WTC11 (cell line): ENCODE measurements at places on chromosomes 1 and 21. TPM values are rescaled to one million over a fixed set of nuclear protein-coding genes. Genes with fewer than 3 reads are reported as not detected.

DNA sequence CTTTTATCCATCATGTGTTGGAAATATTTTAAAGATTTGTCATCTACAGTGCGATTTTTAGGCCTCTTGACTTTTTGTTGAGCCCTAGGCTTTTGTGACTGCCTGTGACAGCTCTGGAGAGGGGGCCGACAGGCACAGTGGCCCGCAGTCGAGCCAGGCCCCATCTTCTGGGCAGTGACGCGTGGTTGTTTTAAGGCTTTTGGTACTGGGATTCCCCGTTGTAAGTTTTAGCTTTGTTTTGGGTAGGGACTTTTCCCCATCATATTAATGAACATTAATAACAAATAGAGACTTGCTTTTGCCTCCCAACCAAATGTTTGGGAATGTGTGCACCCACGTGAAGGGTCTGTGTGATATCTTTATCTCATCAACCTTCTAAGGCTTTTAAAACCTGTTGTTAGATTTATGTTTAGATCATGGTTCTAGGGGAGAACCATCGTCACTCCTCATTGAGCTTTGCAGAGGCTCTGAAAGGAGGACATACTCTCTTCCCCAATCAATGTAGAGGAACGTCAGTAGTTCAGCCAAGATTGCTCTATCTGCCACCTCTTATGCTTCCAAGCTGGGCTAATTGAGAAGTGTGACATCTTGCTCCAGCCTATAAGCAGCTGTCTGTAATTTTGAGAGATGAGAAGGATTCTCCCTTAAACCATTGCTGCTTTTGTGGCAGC, 34.6 kb downstream of the MAPKAPK2 start:
- no peak for DNase-seq

OPRD1 gene
- 2.2 to 3.1 TPM (median 2.5 TPM) in 3 replicates for total RNA-seq

DNA sequence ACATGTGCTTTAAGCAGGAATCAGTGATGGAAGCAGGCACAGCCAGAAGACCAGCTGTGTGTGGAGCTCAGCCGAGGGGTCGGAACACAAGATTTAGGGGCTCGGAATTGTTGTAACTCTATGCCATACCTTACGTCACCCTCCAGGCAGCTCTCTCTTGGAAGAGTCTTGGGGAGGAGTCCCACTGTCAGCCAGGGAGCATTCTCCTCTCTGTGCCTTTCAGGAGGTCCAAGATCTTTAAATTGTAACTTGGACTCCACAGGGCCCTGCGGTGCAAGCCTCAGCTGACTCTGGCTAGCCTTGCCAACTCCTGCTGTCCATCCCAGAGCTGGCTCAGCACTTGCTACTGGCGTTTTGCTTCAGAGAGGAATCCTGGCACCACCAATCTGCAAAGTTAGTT, 26.4 kb upstream of the ROR1 start:
- no peak for DNase-seq

- no peak for DNase-seq
These were observed 88.6 kb downstream of the SELENOF start for GRCh38 chr1:86825319-86825718.

DNA sequence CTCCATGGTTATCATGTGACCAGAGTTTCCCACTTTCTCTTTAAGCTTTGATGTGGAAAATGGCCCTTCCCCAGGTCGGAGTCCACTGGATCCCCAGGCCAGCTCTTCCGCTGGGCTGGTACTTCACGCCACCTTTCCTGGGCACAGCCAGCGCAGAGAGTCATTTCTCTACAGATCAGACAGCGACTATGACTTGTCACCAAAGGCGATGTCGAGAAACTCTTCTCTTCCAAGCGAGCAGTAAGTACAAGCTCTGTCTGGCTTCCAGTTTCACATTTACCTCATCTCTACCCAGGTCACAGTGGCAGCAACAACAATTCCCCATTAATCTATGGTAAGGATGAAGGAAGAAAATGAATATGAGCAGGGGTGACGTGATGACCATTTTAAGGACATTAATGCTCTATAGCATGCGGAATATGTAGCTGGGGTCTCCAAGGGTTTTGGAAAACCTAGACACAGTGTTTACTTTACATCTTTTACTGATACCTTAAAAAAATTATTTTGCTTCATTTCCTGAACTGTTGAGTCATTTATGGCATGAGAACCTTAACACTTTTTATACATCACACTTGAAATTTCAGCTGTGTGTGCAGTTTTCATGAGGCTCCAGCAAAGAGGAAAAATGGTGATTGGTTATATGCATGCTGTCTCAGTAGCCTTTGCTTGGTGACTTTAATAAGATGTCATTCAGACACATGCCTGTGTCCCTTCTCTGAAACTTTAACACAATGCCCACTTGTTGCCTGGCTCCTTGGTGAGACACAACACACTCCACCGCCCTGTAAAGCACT, 286.3 kb upstream of the SGIP1 start:
- no peak for DNase-seq

- peak; percentile 81 for DNase-seq
These were observed 55.8 kb downstream of the NAV1 start for GRCh38 chr1:201594575-201595245.

DNA sequence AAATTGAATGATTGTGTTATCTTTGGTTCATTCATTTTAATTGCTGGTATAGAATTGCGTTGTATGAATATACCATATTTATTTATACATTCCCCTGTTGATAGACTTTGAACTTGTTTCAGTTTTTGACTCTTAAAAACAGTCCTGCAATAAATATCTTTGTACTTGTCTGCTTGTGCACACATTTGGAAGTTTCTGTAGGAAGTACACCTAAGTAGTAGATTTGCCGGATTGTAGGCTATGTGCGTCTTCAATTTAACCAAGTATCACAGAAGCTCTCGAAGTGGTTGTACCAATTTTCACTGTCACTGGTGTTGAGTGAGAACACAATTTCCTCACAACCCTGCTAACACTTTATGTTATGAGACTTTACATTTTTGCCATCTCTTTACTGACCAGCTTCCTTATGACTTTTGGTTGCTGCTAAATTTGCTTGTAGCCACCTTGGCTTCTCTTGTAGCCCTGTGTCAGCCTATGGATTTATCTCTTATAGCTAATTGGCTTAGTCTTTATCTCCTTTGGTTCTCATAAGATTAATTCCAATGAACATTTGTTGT, 2.2 kb downstream of the TTC3 start:
- no peak for DNase-seq

DNA sequence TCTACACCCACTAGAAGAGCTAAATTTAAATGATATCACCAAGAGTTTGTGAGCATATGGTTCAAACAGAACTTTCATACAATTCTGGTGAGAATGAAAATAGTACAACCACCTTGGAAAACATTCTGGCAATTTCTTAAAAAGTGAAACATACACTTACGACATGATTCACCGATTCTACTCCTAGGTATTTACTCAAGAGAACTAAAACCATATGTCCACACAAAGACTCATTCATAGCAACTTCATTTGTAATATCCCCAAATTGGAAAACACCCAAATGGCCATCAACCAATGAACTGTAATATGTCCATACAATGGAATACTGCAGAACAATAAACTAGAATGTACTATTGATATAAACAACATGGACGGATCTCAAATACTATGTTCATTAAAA, 51.2 kb upstream of the ADAM30 start:
- no peak for DNase-seq

SLAMF1 gene
- total RNA-seq = 0.11 to 0.15 TPM (median 0.11 TPM) in 3 replicates

- DNase-seq = no peak
These were observed 187.0 kb upstream of the RUNX1 start for GRCh38 chr21:35236090-35236489.

MROH9 gene
- total RNA-seq = not detected in 3 replicates

- no peak for DNase-seq
These were observed 126.9 kb downstream of the MATN1 start for GRCh38 chr1:30596470-30596869.

ELAPOR1 gene
- total RNA-seq = 1.1 to 1.5 TPM (median 1.3 TPM) in 3 replicates

PUM1 gene
- total RNA-seq = 142 to 151 TPM (median 147 TPM) in 3 replicates

- DNase-seq = no peak
These were observed 61.9 kb downstream of the UBE2T start for GRCh38 chr1:202279806-202280205.

SHE gene
- 0.73 to 1.1 TPM (median 0.79 TPM) in 3 replicates for total RNA-seq

GRCh38 chr1:234484991-234485739, 6.2 kb upstream of the TARBP1 start:
- peak; percentile 34 for DNase-seq

DNA sequence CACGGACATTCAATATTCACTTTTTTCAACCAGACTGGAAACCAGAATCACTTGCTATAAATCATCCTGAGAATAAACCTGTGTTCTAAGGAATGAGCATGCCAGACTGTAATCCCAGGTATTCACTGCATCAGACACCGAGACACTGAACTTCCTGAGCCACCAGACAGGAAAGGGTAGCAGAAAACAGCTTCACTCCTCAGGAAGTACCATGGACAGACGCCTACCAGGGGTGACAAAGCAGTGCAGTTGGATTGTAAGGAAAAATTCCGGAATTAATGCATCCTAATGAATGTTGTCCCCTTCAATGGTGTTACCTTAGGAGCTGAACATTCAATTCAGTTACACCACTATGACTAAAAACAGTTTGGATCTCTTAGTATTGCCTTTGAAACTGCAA, 156.1 kb downstream of the PIGK start:
- DNase-seq = no peak

GRCh38 chr1:46192171-46192570, 6.1 kb downstream of the POMGNT1 start:
- no peak for DNase-seq

RSPO1 gene
- total RNA-seq = 0.11 to 0.16 TPM (median 0.13 TPM) in 3 replicates

DNA sequence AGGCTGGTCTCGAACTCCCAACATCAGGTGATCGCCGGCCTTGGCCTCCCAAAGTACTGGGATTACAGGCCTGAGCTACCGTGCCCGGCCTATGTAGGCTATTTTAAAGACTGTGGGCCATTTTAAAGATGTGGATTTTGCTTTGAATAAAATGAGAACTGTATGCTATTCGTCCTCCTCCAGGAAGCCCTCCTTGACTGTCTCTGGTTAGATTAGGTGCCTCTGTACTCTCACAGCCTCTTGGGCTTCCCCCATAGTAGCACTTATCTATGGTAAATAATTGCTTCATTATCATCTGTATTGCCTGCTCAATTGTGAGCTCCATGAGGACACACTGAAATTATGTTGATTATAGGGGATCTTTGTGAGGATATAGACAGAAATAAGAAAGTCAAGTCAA, 20.5 kb upstream of the ERI3 start:
- DNase-seq = no peak

AGMAT gene
- 4.9 to 5.6 TPM (median 5.5 TPM) in 3 replicates for total RNA-seq

S100A7A gene
- not detected in 3 replicates for total RNA-seq

- DNase-seq = no peak
These were observed 503.5 kb downstream of the LTN1 start for GRCh38 chr21:28489162-28489561.

- DNase-seq = no peak
These were observed 21.4 kb upstream of the ALDH4A1 start for GRCh38 chr1:18923756-18924211.

NCAM2 gene
- total RNA-seq = 0.64 to 1.6 TPM (median 0.94 TPM) in 3 replicates

RIIAD1 gene
- 0.92 TPM in 1 of 3 replicates, not detected in the others for total RNA-seq

- no peak for DNase-seq
These were observed 21.4 kb upstream of the NADK start for GRCh38 chr1:1799716-1800115.

- DNase-seq = no peak
These were observed 3.2 kb downstream of the SLC25A33 start for GRCh38 chr1:9542430-9542829.

- DNase-seq = no peak
These were observed 1007.4 kb downstream of the TTLL7 start for GRCh38 chr1:82991569-82991968.

GRCh38 chr1:168709405-168710363, 19.3 kb downstream of the DPT start:
- no peak for DNase-seq

ASPM gene
- total RNA-seq = 39.0 to 44.5 TPM (median 40.5 TPM) in 3 replicates

DNA sequence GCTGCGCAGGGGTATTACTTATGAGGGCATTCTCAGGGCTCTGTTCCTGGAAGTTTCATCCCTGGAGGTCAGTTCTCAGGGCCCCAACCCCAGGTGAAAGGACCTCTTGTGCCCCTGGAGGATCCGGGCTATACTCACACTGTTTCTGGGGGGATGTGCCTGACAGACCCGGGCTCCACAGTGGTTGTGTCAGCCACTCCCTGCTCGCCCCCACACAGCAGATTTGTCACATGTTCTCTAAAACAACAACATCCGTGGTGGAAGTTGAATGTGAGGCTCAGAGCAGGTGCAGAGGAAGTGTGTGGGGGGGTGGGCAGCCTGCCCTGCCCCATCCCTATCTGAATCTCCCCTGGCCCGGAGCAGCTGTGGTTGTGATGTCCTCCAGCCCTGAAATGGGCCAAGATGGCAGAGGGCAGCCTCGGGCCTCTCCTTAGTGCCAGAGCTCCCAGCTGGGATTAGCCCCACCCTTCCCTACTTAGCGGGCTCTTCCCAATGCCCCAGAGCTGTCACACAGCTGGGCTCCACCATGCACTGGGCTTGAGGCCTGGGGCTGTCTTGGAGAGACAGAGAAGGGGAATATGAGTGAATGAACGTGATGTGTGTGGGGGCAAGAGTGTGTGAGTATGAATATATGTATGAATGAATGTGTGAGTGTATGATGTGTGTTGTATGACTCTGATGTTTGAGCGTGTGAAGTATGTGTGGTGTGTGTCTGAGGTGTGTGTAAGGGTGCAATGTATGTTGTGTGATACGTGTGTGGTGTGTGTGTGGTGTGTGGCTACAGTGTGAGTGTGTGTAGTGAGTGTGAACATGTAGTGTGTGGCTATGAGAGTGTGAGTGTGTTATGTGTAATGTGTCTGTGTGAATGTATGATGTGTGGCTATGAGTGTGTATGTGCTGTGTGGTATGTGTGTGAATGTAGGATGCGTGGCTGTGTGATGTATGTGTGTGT, 1.5 kb upstream of the FCMR start:
- no peak for DNase-seq

GRCh38 chr1:67888216-67889106, 55.2 kb upstream of the GNG12 start:
- peak; percentile 19 for DNase-seq

GRCh38 chr1:243596431-243597062, 253.5 kb downstream of the AKT3 start:
- DNase-seq = no peak

DNA sequence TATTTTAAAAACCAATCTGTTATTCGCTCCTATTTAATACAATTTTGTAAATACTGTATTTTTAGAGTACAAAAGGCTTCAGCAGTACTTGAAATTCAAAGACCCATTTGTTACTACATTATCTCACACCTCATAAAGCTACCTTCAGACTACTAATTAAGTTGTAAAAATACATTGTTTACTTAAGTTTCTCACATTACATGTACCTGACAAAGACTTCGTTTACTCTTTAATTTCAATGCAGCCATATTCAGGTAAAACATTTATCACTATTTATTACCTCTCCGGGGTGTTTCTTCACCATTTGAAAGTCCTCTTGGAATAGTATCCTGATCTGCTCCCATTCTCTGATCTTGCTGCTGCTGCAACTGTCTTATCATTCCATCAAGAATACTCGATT, 55.2 kb downstream of the BRWD1 start:
- no peak for DNase-seq

DNA sequence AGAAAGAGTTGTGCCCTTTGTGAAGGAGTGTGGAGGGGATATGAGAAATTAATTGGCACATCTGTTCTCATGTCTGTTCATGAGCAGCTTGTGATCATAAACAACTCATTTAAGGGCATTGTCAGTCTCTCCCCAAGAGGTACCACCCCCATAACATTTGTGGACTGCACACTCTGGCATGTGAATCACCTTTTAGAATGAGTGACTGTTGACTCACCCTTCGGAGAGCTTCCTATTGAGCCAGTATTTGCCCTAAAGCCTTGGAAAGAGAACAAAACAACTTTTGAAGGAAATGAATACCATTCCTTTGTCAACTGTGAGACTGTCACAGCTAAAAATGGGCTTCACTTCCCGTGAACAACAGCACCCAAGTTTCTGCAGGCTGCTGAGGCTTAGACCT, 27.5 kb upstream of the MYSM1 start:
- no peak for DNase-seq
